Mesenchymal stem cell (in vitro differentiated cells and primary cell): ENCODE measurements at places on chromosomes 2 and 18.

GRCh38 chr2:238159071-238159539, 335 bp downstream of the ERFE start:
- DNase-seq = no peak

GRCh38 chr2:73930386-73930785, 3.7 kb downstream of the DGUOK start:
- peak; percentile 44 for DNase-seq

DNA sequence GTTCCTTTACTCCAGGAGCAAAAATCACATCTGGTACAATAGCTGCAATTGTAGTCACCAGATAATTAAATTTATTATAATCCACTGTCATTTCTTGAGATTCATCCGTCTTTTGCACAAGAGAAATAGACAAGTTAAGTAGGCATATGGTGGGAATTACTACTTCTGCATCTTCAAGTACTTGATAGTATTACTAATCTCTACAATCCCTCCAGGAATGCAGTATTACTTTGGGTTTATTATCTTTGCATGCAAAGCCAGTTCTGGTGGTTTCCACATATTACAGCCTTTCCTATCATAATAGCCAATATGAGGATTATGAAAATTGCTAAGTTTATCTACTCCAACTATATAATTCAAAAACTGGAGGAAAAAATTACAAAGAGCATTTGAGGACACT, 254.1 kb downstream of the IKZF2 start:
- no peak for DNase-seq

- no peak for DNase-seq
Observed at GRCh38 chr2:69390001-69390400, 3.0 kb upstream of the GFPT1 start.

DNA sequence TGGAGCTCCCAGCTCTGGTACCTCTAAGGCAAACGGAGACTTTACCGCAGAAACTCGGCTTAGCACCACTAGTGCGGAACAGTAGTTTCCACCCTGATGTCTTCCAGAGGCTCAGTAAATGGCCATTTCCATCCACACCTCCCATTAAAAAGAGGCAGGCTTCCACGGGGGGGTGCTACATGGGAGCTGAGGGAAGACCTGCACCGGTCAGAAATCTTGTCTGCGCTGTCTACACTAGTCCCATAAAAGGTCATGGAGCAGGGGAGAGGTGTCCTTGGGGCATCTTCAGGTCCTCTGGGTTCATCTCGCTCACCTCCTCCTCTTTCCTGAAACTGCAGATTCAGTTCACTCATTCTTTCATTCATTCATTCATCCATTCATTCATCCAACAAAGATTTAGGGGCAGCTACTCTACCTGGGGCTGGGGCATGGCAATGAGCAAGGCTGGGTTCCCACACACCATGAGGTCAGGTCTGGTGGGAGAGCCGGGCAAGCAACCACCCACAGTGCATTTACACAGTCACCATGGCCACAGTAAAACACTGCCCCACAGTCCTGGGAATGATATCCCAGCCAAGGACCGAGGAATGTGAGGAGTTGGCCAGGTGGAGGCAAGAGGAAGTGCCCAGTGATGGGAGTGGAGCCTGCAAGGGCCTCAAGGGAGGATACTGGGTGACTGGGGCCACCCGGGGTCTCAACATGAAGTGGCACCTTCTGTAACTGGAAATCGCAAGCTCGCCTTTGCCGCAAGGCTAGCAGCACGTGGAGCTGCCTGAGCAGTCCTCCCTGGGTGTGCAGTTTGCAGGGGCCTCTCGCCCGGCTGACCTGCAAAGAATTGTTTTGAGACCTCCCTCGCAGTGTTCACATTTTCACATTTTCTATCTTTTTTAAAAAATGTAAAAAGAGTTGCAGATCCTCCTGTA, 180.2 kb upstream of the RAB6C start:
- DNase-seq = no peak

GRCh38 chr2:236632295-236633218, 62.9 kb downstream of the ACKR3 start:
- DNase-seq = no peak

- DNase-seq = peak; percentile 80
Observed at GRCh38 chr2:43225093-43225787, 1.2 kb downstream of the ZFP36L2 start.

GRCh38 chr18:5162111-5162510, 34.9 kb downstream of the AKAIN1 start:
- DNase-seq = no peak

DNA sequence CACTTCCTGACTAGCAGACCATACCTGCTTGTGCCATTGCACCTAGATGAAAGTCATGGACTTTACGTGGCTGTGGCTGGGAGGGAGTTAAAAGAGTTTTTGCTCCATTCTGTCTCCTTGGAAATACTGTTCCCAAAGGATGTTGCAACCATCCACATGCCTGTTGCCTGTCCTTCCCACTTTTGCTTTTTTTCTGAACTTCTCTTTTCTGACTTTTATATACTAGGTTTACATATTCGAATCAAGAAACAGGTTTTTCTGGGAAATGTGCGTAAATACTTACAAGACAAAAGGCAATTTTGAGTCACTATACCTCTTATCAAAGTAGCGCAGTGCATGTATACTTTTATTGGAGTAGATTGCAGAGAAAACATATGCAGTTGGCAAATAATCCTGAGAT, 244.8 kb downstream of the PRKCE start:
- DNase-seq = no peak

DNA sequence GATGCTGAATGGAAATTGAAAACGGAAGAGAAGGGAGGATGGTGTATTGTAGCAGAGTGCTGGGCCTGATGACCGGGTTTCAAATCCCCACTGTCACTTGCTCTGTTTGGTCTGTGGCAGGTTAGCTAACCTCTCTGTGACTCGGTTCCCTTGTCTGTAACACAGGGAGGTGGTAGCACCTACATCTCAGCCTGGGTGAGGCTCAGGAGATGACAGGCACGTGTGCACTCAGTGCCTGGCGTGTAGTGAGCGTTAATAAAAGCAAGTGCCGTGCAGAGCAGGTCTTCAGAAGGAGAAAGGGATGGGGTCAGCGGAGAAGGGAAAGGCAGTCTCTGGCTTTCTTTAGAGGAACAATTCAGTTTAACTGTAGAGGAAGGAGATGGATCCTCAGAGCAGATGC, 125.5 kb upstream of the SMIM21 start:
- no peak for DNase-seq
